Psoas muscle (tissue), 8 donors: ENCODE measurements at places on chromosomes 4 and X. TPM values are rescaled to one million over a fixed set of nuclear protein-coding genes. Genes with fewer than 3 reads are reported as not detected.
A peak's percentile ranks its signal among the peaks of the same experiment; 100 is the strongest.

- H3K36me3 ChIP-seq = no peaks in the 10 kb centered on the region
- DNase-seq = no peak
- no peaks in the 10 kb centered on the region for H3K4me1 ChIP-seq
- H3K27me3 ChIP-seq = no peaks in the 10 kb centered on the region
- no peak overlapping the region for H3K27ac ChIP-seq
- no peak overlapping the region for H3K4me3 ChIP-seq
These were observed 36.2 kb upstream of the DHRSX start for GRCh38 chrX:2536974-2537373.

GRCh38 chr4:152258804-152259708 is 276.8 kb downstream of the FBXW7 start:
- DNase-seq = no peak
- H3K4me3 ChIP-seq = no peak overlapping the region
- no peak overlapping the region for H3K27ac ChIP-seq
- no peaks in the 10 kb centered on the region for H3K36me3 ChIP-seq

DNA sequence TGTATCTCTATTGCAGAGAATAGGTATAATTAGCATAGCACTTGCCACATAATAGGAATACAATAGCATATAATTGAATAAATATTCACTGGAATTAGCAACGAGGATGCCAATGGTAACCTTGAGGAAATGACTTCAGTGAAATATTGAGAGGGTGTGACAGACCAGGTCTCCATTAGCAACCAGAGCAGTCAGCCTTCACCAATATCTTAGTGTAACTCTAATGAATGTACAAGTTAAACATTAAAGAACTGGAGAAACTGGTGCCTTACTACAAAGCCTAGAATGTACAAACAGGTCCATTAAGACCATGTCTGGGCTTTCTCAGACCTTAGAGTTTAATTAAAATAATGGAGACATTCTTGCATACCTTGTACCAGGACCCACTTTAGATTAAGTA is 143.0 kb downstream of the MAGEB17 start:
- H3K4me1 ChIP-seq = no peaks in the 10 kb centered on the region
- no peak for DNase-seq
- no peaks in the 10 kb centered on the region for H3K27me3 ChIP-seq
- no peak overlapping the region for H3K27ac ChIP-seq
- no peaks in the 10 kb centered on the region for H3K36me3 ChIP-seq

DNA sequence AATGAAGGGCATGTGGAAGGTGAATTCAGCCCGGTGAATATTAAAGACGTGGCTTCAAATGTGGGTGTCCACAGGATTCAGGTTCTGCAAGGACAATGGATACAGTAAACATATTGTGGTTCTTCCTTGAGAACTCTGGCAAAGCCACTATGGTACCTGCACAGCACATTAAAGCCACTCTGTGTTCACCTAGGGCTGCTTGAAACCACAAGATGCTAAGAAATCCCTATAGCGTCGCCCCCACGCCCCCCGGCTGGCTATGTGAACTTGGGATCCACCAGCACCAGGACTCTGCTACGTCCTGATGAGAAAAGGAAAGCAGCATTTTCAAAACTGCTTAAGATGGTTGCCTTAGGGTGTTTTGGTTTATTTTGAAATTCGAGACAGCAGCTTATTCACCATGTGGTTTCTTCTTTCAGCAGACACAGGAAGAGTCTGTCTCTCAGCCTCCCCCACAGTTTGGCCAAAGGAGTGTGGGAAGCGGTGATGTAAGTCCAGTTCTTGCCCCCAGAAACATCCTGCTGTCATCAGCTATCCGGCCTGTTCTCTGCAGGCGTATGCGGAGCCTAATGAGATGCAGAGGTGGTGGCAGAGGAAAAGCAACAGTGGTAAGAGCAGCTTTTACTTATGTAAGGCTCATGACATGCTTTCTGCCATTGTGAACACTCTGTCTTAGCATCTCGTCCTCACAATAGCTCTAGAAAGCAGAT is 111.5 kb downstream of the AFAP1 start:
- H3K27ac ChIP-seq = peak overlapping the region; percentile 87
- no peaks in the 10 kb centered on the region for H3K27me3 ChIP-seq
- peak; percentile 77 for DNase-seq
- H3K4me3 ChIP-seq = no peak overlapping the region
- H3K36me3 ChIP-seq = no peaks in the 10 kb centered on the region
- peaks cover 49% of the 10 kb centered on the region for H3K4me1 ChIP-seq

GRCh38 chr4:5143306-5143861 is 92.1 kb downstream of the STK32B start:
- no peak overlapping the region for H3K27ac ChIP-seq
- DNase-seq = no peak
- H3K27me3 ChIP-seq = no peaks in the 10 kb centered on the region
- no peak overlapping the region for H3K4me3 ChIP-seq
- no peaks in the 10 kb centered on the region for H3K36me3 ChIP-seq
- H3K4me1 ChIP-seq = no peaks in the 10 kb centered on the region

DNA sequence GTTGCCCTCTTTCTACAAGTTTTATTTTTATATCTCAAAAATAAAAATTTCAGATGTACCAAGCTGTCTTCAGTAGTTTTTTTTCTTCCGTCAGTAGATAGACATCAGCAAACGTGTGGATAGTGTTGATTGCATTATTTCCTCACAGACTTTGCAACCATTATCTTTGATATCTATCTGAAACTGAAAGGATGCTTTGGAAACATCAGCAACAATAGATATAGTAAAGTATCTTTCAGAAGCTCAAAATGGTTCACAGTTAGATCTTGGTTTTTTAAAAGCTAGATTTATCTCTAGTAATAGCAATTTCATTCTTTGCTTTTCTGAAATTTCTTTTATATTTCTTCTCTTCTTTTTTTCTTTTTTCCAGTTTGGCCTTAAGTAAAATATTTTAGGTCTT is 246.9 kb upstream of the PCDH7 start:
- no peaks in the 10 kb centered on the region for H3K27me3 ChIP-seq
- DNase-seq = no peak
- no peaks in the 10 kb centered on the region for H3K36me3 ChIP-seq
- no peaks in the 10 kb centered on the region for H3K4me1 ChIP-seq

DNA sequence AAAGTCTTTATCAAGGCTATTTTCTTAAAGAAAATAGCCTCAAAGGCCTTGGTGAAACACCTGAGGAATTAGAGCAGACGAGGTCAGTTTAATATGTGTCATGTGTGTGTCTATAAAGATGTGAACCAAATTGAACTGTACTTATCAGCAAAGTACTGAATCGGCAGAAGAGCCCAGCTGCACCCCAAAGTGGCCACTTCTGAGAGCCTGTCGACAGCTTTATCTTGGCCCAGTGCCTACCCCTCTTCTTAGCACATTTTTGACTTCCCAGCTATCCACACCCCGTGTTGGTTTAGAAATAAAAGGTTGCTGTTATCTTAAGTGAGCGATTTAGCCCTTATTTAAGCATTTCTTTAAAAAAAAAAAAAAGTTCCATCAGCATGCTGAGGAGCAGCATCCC is 329.7 kb downstream of the FBXW7 start:
- no peak overlapping the region for H3K27ac ChIP-seq
- H3K36me3 ChIP-seq = no peaks in the 10 kb centered on the region
- no peak overlapping the region for H3K4me3 ChIP-seq
- peaks cover 7% of the 10 kb centered on the region for H3K27me3 ChIP-seq
- no peaks in the 10 kb centered on the region for H3K4me1 ChIP-seq

DNA sequence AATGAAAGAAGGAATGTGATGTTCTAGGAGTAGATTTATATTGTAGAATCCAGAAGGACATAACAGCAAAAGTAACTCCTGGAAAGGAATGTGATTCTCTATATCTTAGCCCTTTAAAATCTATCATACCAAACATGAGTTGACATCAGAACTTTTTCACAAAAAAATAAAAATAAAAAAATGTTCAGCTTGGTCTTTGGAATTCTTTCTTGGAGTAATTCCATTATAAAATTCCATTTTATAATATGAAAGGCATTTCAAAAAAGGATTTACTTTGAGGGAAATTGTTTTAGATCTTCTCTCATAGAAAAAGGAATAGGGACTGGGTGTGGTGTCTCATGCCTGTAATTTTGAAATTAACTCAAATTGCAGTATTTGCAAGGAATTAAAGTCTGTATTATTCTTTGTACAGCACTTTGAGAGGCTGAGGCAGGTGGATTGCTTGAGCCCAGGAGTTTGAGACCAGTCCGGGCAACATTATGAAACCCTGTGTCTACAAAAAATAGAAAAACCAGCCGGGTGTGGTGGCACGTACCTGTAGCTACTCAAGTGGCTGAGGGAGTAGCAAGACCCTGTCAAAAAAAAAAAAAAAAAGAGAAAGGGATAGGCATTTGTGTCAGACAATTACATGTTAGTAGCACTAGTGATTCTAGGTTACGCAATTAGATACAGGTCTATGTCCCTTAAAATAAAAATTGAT is 134.9 kb downstream of the SLC4A4 start:
- no peaks in the 10 kb centered on the region for H3K4me1 ChIP-seq
- no peaks in the 10 kb centered on the region for H3K27me3 ChIP-seq
- no peak overlapping the region for H3K4me3 ChIP-seq
- H3K36me3 ChIP-seq = peaks cover 5% of the 10 kb centered on the region

- no peaks in the 10 kb centered on the region for H3K27me3 ChIP-seq
- DNase-seq = no peak
- no peak overlapping the region for H3K4me3 ChIP-seq
- no peaks in the 10 kb centered on the region for H3K4me1 ChIP-seq
- no peak overlapping the region for H3K27ac ChIP-seq
These were observed 69.1 kb upstream of the UCP1 start for GRCh38 chr4:140637836-140638235.

GRCh38 chr4:17515445-17516407 is 761 bp downstream of the CLRN2 start:
- no peak overlapping the region for H3K4me3 ChIP-seq
- no peaks in the 10 kb centered on the region for H3K36me3 ChIP-seq
- no peak overlapping the region for H3K27ac ChIP-seq
- H3K27me3 ChIP-seq = no peaks in the 10 kb centered on the region

GRCh38 chr4:159445692-159446091 is 342.8 kb downstream of the RAPGEF2 start:
- no peak for DNase-seq
- no peak overlapping the region for H3K27ac ChIP-seq
- no peaks in the 10 kb centered on the region for H3K36me3 ChIP-seq
- H3K4me1 ChIP-seq = no peaks in the 10 kb centered on the region

GRCh38 chrX:48971249-48972219 is at the start of gene KCND1:
TSS of gene KCND1 (minus strand) at chrX:48971844. CDS start at chrX:48970271, 1,573 bp downstream.
- DNase-seq = peak; percentile 52
- no peak within 1 kb of the TSS for H3K27ac ChIP-seq
- H3K4me1 ChIP-seq = no peaks in the 10 kb centered on the region
- H3K36me3 ChIP-seq = peaks cover 23% of the 10 kb centered on the region

GRCh38 chr4:159297091-159297490 is 194.2 kb downstream of the RAPGEF2 start:
- H3K27ac ChIP-seq = no peak overlapping the region
- no peaks in the 10 kb centered on the region for H3K27me3 ChIP-seq
- peaks cover 25% of the 10 kb centered on the region for H3K4me1 ChIP-seq
- H3K36me3 ChIP-seq = no peaks in the 10 kb centered on the region
- no peak overlapping the region for H3K4me3 ChIP-seq

DNA sequence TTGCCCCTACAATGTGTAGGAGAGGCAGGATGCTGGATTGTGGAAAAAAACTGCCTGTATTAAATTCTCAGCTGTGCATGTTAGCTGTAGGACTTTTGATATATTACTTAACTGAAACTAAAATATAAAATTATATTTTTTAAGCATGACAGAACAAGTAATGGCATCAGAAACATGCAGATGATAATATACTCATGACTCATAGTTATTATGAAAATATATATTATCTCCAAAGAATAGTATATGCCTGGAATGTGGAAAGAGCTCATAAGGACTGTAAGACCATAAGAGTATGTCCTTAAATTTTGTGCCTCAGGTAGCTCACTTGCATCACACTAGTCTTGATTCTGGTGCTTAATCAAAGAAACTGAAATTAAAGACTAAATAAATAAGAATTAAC is 1100.6 kb downstream of the TECRL start:
- no peak overlapping the region for H3K27ac ChIP-seq
- H3K36me3 ChIP-seq = no peaks in the 10 kb centered on the region
- no peak overlapping the region for H3K4me3 ChIP-seq
- no peaks in the 10 kb centered on the region for H3K4me1 ChIP-seq
- no peak for DNase-seq
- H3K27me3 ChIP-seq = no peaks in the 10 kb centered on the region

DNA sequence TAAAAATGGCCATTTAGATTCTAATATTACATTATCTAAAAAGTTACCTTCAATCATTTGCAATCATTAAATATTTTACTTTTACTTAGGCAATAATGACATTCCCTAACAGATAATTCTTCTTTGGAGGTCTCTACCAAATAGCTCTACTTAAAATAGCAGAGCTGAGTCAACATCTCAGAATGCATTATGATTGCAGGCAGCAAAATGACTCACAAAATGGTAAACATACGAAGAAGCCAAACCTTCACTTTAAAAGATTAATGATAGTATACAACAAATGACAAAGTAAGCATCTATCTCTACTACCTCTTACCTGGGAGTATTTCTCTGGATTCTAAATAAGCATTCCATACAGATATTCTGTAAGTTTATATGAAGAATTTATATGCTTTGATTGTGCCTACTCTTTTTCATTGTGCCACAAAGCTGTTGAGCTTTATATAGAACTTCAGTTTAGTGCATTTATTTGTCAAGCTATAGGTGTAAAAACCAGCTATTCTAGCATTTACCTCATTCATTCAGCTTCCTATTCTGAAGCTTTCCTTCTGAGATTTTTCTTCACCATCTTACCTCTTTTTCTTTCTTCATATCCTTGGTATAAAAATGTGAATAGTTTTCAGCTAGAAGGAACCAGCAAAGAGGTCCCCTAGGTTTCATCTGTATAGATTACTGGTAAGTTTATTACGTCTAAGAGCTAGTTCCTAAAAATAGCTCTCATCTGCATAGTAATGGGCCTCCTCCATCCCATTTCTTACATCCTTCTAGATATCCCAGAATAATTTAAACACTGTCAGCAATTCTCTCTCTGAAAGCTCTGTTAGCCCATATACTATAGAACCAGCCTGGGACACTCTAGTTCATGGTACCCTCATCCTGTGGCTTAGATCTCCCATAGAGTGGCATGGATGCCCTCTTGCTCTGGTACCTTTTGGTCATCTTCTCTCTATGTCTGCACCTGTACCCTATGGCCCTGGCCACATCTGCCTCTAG is 17.2 kb upstream of the SPCS3 start:
- H3K36me3 ChIP-seq = no peaks in the 10 kb centered on the region
- H3K27me3 ChIP-seq = no peaks in the 10 kb centered on the region
- no peak overlapping the region for H3K27ac ChIP-seq
- DNase-seq = no peak
- peaks cover 8% of the 10 kb centered on the region for H3K4me1 ChIP-seq

GRCh38 chrX:118528071-118528737 is 32.6 kb downstream of the DOCK11 start:
- DNase-seq = no peak
- no peak overlapping the region for H3K4me3 ChIP-seq
- no peak overlapping the region for H3K27ac ChIP-seq
- H3K27me3 ChIP-seq = peaks cover 3% of the 10 kb centered on the region
- H3K4me1 ChIP-seq = no peaks in the 10 kb centered on the region

- H3K27ac ChIP-seq = no peak overlapping the region
- no peaks in the 10 kb centered on the region for H3K27me3 ChIP-seq
- no peaks in the 10 kb centered on the region for H3K4me1 ChIP-seq
- H3K4me3 ChIP-seq = no peak overlapping the region
- no peaks in the 10 kb centered on the region for H3K36me3 ChIP-seq
These were observed 204.5 kb downstream of the NLGN4X start for GRCh38 chrX:6024204-6024603.

The ESX1 gene
- not detected for total RNA-seq

The HMX1 gene
- not detected for total RNA-seq

The SLITRK2 gene
- total RNA-seq = 0.02 TPM

The SASH3 gene
- 1.8 TPM for total RNA-seq

The GJB1 gene
- not detected for total RNA-seq

The CT45A3 gene
- total RNA-seq = not detected

The ATG4A gene
- 22.3 TPM for total RNA-seq

The PIR gene
- 9.7 TPM for total RNA-seq

The BMP3 gene
- 0.09 TPM for total RNA-seq

The AFP gene
- not detected for total RNA-seq

The TCEANC gene
- 5.2 TPM for total RNA-seq
